ENCODE measurements at places on chromosomes 7 and 10. TPM values are rescaled to one million over a fixed set of nuclear protein-coding genes. Genes with fewer than 3 reads are reported as not detected.
A peak's percentile ranks its signal among the peaks of the same experiment; 100 is the strongest.

- H3K36me3 ChIP-seq, result no peaks in the 10 kb centered on the region
- peak; percentile 76 for DNase-seq
- no peak overlapping the region for H3K4me3 ChIP-seq
- H3K4me1 ChIP-seq, result peaks cover 15% of the 10 kb centered on the region
- no peaks in the 10 kb centered on the region for H3K27me3 ChIP-seq
These were observed 169.3 kb upstream of the AKR1E2 start for GRCh38 chr10:4656576-4657194.

Gene UBE3C
- 128 TPM for total RNA-seq

DNA sequence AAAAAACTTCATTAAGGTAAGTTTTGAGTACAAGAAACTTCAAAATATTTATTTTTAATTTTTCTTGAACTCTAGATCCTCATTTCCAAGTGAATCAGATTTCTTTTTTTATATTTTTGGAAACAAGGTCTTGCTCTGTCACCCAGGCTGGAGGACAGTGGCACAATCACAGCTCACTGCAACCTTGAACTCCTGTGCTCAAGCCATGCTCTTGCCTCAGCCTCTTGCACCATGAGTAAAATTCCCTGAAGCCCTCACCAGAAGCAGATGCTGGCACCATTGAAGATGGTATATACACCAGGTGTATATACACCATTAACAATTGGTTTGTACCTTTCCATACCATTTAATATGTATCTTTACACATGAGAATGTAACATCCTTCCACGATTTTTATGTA lies 45.1 kb upstream of the ODAD2 start:
- no peak overlapping the region for H3K27ac ChIP-seq
- H3K4me3 ChIP-seq, result no peak overlapping the region
- H3K27me3 ChIP-seq, result no peaks in the 10 kb centered on the region
- peaks cover 24% of the 10 kb centered on the region for H3K4me1 ChIP-seq
- no peaks in the 10 kb centered on the region for H3K36me3 ChIP-seq

- H3K27me3 ChIP-seq, result no peaks in the 10 kb centered on the region
- H3K36me3 ChIP-seq, result no peaks in the 10 kb centered on the region
- no peak overlapping the region for H3K27ac ChIP-seq
- peak overlapping the region; percentile 89 for H3K4me3 ChIP-seq
- no peak for DNase-seq
These were observed 1.0 kb upstream of the UBN2 start for GRCh38 chr7:139230023-139230422.

GRCh38 chr10:14823966-14824365 lies 13.9 kb downstream of the CDNF start:
- no peaks in the 10 kb centered on the region for H3K4me1 ChIP-seq
- H3K36me3 ChIP-seq, result no peaks in the 10 kb centered on the region
- H3K4me3 ChIP-seq, result no peak overlapping the region
- no peak for DNase-seq
- H3K27ac ChIP-seq, result no peak overlapping the region

Gene TAS2R5
- total RNA-seq, result 0.18 TPM

DNA sequence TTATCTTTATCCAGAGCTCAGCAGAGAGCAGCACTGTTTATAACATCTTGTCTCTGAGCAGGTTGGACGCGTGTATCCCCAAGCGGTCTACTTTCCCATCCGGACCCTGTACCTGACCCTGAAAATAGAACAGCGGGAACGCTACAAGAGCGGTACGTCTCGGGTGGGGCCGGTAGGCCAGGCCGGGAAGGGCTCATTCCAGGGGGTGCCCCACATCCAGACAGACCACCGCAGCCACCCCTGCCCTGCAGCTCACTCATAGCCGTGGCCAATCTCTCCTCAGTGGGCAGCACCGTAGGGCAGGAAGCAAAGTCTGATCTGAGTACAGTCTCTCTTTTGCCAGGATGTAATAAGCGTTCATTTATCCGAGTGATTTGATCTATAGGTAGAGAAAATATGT lies 113.7 kb downstream of the TRRAP start:
- H3K4me1 ChIP-seq, result no peaks in the 10 kb centered on the region
- H3K27ac ChIP-seq, result no peak overlapping the region
- no peaks in the 10 kb centered on the region for H3K27me3 ChIP-seq
- H3K36me3 ChIP-seq, result peaks cover 61% of the 10 kb centered on the region

DNA sequence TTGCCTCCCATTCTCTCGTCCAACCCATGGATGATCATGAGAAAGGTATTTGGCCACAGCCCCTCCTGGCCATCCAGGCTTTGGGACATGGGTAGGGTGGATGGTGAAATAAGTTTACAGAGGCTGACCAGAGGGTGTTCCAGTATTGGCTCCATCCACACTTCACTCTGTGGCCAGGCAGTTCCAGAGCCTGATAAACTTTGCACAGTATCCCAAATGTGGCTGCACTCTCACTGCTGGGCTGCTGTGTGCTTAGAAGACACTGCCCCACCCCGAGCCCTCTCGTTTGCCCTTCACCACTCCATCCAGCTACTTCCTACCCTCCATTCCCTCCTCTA lies 72.0 kb upstream of the ZMIZ1 start:
- peaks cover 3% of the 10 kb centered on the region for H3K4me1 ChIP-seq
- H3K36me3 ChIP-seq, result no peaks in the 10 kb centered on the region
- no peak overlapping the region for H3K4me3 ChIP-seq
- no peak for DNase-seq
- no peaks in the 10 kb centered on the region for H3K27me3 ChIP-seq

DNA sequence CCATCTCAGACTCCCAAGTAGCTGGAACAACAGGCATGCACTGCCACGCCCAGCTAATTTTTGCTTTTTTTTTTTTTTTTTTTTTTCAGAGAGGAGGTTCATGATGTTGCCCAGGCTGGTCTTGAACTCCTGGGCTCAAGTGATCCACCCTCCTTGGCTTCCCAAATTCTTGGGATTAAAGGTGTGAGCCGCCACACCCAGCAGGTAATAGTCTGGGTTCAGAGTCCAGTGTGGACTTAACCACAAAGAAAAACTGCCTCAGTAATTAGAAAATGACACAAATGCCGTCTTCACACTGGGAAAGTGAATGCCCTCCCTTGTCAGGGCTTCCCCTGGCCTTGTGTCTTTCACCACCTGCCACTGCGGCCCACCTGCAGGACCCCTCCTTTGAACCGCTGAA lies 101.1 kb downstream of the RAB11FIP2 start:
- H3K4me3 ChIP-seq, result no peak overlapping the region
- no peaks in the 10 kb centered on the region for H3K36me3 ChIP-seq
- DNase-seq, result no peak
- H3K27me3 ChIP-seq, result no peaks in the 10 kb centered on the region
- H3K27ac ChIP-seq, result no peak overlapping the region
- no peaks in the 10 kb centered on the region for H3K4me1 ChIP-seq

GRCh38 chr7:145036604-145037405 lies 201.0 kb upstream of the TPK1 start:
- H3K4me3 ChIP-seq, result no peak overlapping the region
- no peaks in the 10 kb centered on the region for H3K36me3 ChIP-seq
- no peaks in the 10 kb centered on the region for H3K27me3 ChIP-seq
- H3K4me1 ChIP-seq, result no peaks in the 10 kb centered on the region

GRCh38 chr7:75756991-75757676 lies 14.9 kb downstream of the CCL26 start:
- DNase-seq, result peak; percentile 68
- no peak overlapping the region for H3K27ac ChIP-seq
- H3K36me3 ChIP-seq, result no peaks in the 10 kb centered on the region
- H3K4me1 ChIP-seq, result peaks cover 14% of the 10 kb centered on the region

- no peaks in the 10 kb centered on the region for H3K27me3 ChIP-seq
- no peak overlapping the region for H3K4me3 ChIP-seq
- DNase-seq, result no peak
- no peaks in the 10 kb centered on the region for H3K36me3 ChIP-seq
These were observed 24.5 kb upstream of the KCTD7 start for GRCh38 chr7:66604198-66604597.

GRCh38 chr7:123244768-123245167 lies 45.0 kb upstream of the SLC13A1 start:
- H3K27ac ChIP-seq, result no peak overlapping the region
- H3K4me3 ChIP-seq, result no peak overlapping the region
- H3K27me3 ChIP-seq, result no peaks in the 10 kb centered on the region
- DNase-seq, result no peak
- no peaks in the 10 kb centered on the region for H3K36me3 ChIP-seq
- H3K4me1 ChIP-seq, result no peaks in the 10 kb centered on the region

GRCh38 chr7:89458114-89458513 lies 662.6 kb upstream of the TEX47 start:
- H3K4me3 ChIP-seq, result no peak overlapping the region
- H3K27ac ChIP-seq, result no peak overlapping the region
- no peaks in the 10 kb centered on the region for H3K4me1 ChIP-seq
- H3K27me3 ChIP-seq, result no peaks in the 10 kb centered on the region

Gene HOXA11
- total RNA-seq, result 5.8 TPM

Gene TSPAN14
- total RNA-seq, result 40.4 TPM

Gene FAM25C
- not detected for total RNA-seq

Gene LRIT1
- not detected for total RNA-seq

DNA sequence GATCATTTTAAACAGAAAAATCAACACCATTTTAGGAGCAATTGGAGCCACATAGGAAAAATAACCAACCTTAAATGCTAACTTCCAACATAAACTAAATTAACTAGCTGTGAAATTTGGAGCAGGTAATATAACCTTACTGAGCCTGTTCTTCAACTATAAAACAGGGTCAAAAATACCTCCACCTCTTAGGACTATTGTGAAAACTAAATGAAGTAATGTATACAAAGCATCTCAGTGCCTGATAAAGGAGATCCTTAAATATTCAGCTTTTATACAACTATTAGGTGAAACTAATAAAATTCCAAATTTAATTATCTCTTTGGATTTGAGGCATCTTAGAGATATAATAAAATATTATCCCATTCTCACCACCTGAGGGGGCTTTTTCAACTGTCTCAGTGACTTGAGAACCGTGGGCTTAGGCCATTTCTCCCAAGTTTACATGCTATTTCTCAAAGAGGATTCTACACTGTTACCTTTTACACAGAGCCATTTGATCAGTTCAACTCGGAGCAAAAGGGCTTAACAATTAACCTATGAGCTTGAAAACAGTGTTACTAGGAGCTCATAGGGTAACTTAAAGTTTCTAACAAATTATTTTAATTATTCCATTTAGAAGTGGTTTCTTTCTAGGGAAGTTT lies 165.0 kb upstream of the ASAH2 start:
- H3K4me3 ChIP-seq, result no peak overlapping the region
- DNase-seq, result peak; percentile 2
- no peaks in the 10 kb centered on the region for H3K27me3 ChIP-seq
- no peaks in the 10 kb centered on the region for H3K36me3 ChIP-seq
